NCI-H510A (cell line): ENCODE measurements at places on chromosomes 2 and 18.

DNA sequence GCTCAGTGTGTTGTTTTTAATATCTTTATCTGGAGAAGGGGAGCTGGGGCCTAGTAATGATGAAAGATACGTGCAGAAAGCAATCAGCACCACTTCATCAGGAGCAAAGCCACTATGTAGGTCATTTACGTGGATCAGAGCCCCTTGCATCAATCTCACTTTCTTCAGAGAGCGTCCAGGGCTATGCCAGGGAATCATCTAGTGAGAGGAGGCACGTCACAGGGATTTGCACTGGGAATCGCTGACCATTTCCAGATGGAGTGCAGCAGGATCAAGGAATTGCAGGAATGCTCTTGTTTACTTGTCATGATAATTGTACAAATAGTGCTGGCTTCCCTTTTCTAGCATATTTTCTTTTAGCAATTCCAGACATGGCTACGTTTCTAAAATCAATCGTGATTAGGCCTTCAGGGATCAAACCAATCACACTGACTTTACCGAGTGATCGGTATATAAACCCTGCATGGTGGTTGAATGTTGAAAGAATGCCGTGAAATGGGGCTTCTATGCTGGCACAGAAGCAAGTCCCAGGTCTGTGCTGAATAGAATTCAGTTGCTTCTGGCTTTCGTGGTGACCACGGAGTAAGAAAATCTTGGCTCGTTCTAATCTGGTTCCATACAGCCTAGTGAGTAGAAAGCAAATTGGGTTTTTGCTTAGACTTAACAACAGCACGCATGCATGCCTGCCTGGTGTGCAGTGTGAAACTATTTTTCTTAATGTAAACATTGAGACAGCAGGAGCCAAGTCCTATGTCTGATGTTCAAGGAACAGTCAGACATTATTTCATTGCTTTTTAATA lies 122.8 kb downstream of the TMEM200C start:
- DNase-seq, result no peak

DNA sequence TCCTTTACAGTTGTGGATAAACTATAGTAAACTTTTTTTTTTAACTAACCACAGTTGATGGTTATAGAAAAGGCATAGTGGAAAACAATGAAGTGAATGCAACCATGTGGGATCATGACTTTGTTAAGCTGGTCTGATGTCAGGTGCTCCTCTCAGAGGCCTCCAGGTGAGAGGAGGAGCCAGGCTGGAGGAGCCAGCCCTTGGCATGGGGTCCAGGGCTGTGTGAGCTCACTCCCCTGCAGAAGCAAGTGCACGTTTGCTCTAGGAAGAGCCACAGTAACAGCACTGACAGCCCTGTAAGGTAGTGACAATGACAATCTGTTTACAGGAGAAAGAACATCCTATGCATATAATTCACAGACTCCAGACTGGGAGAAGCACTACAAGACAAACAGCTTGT lies 5.7 kb downstream of the PPP1R7 start:
- no peak for DNase-seq

GRCh38 chr18:61553045-61553659 lies 219.9 kb downstream of the CDH20 start:
- no peak for DNase-seq

GRCh38 chr2:64982311-64982857 lies 6.8 kb upstream of the SLC1A4 start:
- DNase-seq, result no peak

DNA sequence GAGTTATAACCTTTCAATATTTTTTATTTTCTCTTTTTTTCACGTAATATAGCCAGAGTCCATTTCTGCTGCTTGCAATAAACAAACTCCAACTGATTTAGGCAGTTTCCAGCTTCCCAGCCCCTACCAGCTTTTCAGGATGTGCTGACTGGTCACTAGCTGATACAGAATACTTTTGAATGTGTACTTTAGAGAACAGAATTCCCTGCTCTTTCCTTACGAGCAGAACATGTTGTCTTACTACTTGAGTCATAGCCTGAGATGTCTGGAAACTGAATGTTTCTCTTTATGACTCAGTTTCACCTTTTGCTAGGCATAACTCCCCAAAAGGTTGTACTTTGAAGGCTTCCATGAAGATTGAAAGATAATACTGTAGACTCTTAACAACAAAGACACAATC lies 44.5 kb upstream of the KCNE4 start:
- no peak for DNase-seq

- DNase-seq, result no peak
These were observed 177.3 kb downstream of the ERBB4 start for GRCh38 chr2:212361174-212361756.

DNA sequence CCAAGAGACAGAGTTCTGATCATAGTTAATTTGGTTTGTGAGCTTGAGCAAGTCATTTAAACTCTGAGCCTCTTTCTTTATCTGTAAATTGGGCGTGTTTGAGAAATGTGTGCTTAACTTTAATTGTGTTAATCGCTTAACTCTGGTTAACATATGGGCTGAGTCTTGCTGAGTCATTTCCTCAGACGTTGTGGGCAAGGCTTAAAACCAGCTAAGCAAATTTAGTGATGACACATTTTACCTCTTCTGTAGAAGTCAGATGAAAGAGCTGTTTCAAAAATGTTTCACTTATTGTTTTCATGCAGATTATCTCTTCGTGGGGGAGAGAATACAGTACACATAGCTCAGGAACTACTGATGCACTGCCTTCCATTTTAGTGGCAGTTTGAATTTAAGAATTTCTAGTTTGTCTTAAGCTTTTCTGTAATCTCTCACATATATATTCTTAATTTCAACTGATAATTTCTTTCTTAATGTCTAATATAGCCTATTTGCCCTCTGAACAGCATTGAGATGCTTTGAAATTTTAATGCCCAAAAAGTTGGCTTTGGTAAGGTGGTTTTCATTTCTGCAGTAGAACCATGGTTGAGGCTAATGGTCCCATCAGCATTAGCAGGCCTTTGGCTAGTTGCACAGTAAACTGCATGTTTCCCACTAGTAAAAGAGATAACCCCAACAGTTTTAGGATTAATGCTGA lies 34.9 kb downstream of the RAB10 start:
- DNase-seq, result no peak

DNA sequence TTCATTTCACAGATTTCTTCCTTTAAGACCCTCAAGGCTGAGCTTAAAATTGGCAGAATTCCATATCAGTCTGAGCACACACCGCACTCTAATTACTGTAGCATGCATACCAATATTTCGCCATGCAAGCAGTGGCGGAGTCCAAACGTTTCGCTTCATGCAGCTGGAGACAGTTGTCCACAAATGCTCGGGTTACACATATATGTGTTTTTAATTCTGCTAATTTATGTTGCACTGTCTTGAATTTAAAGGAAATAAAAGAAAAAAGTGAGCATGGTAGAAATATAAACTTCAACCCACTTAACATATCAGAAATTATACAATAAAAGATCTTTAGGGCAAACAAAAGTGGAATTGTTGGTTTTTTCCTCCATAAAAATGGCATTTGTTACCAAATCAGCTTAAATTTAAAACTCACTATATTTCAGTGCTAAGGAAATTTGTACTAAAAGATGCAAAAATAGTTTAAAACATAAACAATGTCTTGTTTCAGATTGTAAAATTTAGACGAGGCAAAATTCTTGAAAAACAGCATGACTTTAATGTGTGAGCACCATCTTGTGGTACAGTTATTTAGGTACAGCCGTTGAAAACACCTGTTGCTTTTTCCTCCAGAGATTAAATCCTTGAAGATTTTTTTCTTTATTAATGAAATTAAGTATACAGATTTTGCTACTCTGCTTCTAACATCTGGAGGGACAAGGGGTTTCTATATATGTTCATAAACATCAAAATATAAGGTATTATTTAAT lies 24.1 kb upstream of the KANSL1L start:
- DNase-seq, result no peak

DNA sequence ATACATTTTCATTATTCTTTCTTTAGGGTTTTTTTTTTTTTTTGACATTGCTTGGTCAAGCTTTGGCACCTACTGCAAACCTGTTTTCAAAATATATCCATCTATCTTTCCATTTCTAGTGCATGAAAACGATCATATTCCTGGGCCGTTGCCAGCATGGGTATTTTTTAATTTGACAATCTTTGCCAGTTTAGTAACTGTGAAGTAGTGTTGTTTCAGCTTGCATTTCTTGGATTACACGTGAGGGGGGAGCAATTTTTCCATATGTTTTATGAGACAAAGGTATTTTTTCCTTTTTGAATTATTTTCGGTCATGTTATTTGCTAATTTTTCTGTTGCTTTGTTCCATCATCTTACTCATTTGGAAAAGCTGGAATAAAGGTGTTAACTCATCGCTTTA lies 40.9 kb downstream of the TSHZ1 start:
- no peak for DNase-seq

- no peak for DNase-seq
These were observed 199.0 kb downstream of the LPIN1 start for GRCh38 chr2:11945139-11946126.

DNA sequence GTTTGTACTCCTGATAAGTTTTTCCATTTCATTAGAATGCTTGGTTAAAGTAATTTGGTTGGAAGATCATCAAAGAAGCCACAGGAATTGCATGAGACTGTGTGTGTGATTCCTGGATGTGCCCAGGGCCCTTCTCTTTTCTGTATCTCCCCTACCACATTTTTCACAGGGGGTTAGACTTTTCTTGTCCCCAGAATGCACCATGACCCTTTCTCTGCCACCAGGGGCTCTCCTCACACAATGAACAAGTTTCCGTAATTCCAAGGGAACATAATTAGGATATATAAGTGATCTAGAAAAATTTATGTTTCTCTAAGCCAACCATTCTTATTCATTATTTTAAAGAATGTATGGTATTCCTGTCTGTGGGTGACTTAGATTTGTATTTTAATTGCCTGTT lies 291.8 kb downstream of the NEDD4L start:
- no peak for DNase-seq

DNA sequence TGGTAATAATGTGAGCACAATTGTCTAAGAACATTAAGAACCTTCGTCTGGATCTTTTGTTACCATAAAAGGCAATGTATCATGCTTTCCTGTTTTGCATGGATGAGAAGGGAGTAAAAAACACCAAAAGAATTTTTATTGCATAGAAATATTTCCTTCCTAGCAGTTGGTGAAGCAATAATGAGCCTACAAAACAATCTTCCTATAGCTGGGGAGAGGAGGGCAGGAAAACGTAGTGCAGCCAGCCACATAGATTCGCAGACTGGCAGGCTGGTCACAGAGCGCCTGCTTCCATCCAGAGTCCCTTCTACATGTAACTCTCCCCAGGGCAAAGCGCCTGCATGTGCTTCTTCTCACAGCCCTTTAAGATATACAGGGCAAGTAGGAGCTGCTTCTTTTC lies 190.4 kb downstream of the BABAM2 start:
- no peak for DNase-seq

DNA sequence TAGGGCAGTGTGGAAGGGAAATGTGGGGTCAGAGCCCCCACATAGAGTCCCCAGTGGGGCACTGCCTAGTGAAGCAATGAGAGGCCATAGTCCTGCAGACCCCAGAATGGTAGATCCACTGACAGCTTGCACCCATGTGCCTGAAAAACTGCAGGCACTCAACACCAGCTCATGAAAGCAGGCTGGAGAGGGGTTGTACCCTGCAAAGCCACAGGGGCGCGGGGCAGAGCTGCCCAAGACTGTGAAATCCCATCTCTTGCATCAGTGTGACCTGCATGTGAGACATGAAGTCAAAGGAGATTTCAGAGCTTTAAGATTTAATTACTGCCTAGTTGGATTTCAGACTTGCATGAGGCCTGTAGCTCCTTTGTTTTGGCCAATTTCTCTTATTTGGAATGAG lies 224.0 kb downstream of the TXNL1 start:
- DNase-seq, result no peak
